NCI-H748 treated with DMSO at 0.1 percent for 48 hours (cell line): ENCODE measurements at places on chromosomes 4 and X.
A peak's percentile ranks its signal among the peaks of the same experiment; 100 is the strongest.

DNA sequence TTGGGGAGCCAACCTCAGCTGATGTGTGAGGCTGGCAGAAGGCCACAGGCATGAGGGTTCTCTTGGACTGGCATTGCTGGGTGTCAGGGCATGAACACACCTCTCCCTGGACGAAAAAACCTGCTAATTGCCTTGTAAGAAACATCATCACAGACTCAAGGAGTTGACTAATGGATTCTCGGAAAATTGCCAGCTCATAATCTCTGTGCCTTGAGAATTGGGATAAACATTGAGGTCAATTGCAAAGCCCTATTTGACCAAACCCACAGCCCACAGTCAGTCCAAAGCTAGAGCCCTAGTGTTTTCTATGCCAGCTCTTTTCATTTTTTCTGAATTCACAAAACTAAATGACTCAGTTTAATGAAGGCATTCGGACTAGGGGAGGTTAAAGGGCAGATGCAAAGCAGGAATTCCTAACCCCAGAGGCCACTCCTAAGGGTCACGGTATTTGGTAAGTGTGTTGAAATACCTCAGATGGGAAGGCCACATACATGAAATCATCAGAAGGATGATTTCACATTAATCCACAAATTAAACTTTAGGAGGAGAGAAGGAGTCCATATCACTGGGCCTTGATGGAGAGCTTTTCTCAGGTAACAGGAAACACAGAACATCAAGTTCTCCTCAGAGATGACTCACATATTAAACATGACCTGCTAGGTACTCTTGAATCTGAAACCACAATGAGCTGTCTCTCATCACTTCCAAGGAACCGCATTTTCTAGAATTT lies 39.0 kb upstream of the RASL11B start:
- no peak for DNase-seq

- peak; percentile 53 for DNase-seq
Measured at GRCh38 chr4:11428231-11428898, at the start of gene HS3ST1. TSS of gene HS3ST1 (minus strand) at chr4:11428894. CDS start at chr4:11400005, 28,889 bp downstream.

- no peak for DNase-seq
Measured at GRCh38 chr4:23058165-23058776, 365.5 kb downstream of the GBA3 start.

DNA sequence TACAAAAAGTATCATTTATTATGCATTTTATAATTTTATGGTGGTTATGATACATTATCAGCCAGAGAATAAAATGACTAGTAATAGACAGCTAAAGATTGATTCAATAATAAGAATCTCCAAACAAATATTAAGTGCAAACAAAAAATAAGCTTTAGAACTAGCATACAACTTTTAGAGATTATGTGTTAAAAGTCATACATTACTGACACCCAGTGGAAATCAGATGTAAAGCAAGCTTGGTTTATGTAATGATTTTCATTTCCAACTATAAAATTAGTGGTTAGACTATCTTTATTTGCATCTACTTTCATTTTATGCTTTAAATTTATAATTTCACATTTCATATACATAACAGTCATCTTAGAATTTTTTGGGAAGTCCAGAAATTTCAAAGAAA lies 57.7 kb downstream of the IL13RA2 start:
- no peak for DNase-seq

DNA sequence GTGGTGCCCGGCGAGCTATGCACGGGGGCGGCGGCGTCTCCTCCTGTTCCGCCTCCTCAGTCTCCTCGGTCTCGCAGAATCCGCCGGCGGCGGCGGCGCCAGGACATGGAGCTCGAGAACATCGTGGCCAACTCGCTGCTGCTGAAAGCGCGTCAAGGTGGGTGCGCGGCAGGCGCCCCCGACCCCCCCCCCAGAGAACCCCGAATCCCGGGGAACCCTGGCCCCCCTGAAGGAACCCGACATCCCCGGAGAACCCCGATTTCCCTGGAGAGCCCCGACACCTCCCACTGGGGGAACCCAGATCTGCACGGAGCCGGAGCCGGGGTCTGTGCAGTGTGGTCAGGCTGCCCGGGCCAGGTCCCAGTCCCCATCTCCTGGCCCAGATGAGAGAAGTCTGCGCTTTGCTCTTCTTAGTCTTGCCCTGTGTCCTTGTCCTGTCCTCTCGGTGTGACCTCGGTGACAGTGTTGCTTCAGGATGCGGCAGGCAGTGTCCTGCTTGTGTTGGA lies 648 bp downstream of the GRK4 start:
- DNase-seq: no peak

DNA sequence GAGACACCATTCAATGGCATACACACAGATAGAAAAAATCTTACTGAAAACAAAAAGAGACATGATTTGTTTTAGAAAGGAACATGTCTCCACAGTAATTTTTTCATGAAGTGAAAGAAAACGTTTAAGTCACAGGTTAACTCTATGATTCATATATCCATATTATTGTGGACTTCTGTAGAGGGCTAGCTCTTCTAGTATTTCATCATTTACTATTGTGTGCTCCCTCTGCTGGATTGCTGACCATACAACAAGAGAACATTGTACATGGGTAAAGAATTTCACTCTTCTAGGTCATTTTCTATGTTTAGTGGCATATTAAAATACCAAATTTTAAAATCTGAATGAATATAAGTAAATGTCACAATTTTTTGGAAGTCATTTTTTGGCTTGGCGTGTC lies 91.8 kb upstream of the POU3F4 start:
- no peak for DNase-seq

DNA sequence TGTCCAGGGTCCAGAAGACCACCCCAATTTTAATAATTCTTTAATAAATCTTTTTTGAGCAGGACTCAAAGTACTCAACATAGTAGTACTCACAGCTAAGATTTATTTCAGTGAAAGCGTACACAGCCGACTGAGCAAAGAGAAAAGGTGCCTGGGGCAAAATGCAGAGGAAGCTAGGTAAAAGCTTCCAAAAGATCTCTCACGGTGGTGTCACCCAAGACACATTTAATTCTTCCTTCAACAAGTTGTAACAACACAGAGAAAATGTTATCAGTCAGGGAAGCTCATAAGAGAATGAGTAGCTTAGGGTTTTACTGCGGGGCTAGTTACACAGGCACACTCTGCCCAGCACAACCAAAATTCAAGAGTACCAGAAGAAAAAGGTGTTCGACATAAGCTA lies 201.1 kb downstream of the OPHN1 start:
- no peak for DNase-seq

- DNase-seq: no peak
Measured at GRCh38 chrX:136856551-136856950, 24.0 kb downstream of the RBMX start.
